Karpas-422 (cell line): ENCODE measurements at places on chromosomes 4 and X.
A peak's percentile ranks its signal among the peaks of the same experiment; 100 is the strongest.

- no peak for DNase-seq
These were observed 16.4 kb downstream of the LSM6 start for GRCh38 chr4:146191766-146192458.

DNA sequence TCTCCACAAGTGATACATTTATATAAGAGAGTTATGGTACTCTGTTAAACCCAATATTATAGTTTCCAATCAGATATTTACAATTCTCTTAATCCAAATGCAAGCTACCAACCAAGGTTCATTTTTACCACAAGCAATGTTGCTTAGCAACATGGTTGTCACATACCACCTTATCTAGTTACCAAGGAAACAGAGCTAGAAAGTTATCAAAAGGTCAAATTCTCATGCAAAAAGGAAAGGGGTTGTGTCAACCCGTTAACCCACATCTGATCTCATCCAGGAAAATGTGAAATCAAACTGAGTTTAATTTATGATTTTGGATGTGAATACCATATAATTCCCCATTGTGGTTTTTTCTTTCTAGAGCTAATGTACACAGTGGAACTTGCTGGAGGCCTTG is 274.1 kb upstream of the MAGEB2 start:
- no peak for DNase-seq

GRCh38 chr4:41384992-41385391 is 128.3 kb downstream of the UCHL1 start:
- no peak for DNase-seq

DNA sequence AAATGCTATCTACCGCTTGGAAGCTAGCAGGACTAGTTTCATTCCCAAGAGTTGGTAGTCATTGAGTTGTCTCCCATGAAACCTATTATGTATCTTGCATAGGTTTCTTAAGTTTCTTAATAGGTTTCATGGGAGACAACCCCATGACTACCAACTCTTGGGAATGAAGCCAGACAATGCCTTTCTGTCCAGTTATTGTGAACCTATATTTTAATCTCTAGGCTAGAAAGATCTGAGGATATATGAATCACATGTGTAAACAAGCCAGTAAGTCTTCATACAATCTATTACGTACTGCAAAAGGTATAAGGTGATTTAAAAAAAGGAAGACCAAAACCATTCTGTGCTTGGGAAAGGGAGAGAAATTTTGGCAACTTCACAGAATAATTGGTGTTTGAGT is 162.6 kb downstream of the INPP4B start:
- no peak for DNase-seq

DNA sequence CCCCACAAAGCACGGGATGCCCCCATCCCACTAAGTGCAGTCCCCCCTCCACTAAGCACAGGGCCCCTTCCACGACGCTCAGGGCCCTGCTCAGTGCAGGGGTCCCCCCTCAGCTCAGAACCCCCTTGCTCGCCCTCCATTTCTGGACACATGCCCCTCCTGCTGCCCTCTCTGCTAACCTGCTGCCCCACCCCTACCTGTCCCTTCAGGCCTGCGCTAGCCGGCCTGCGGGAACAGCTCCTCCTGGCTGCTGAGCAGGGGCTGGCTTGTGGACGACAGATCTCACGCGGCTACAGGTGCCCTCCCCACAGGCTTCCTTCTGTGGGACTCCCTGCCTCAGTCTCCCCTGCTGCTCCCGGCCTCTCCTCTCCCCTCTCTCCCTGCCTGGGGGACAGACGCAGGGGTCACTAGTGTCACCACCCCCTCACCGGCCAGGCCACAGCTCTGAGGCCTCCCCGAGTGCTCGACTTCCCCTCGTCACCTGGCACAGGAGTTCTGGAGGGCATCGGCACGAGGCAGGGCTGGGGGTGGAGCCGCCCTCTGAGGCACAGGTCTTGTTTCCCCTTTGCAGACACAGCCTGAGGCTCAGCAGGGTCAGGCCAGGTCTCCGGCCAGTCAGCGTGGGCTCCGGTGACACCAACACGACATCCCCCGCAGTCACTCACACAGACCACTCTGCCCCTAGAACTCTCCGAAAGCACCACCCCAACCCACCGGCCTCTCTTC is 21.6 kb downstream of the GAK start:
- DNase-seq, result no peak

- DNase-seq, result no peak
These were observed 291.7 kb upstream of the GATB start for GRCh38 chr4:152052451-152053057.

- no peak for DNase-seq
These were observed 192.9 kb upstream of the CTSO start for GRCh38 chr4:156146571-156146970.

- DNase-seq, result no peak
These were observed 29.2 kb upstream of the PDGFRA start for GRCh38 chr4:54199919-54200318.

- DNase-seq, result no peak
These were observed 34.8 kb downstream of the ZFP42 start for GRCh38 chr4:188030401-188030800.

- no peak for DNase-seq
These were observed 30.4 kb downstream of the FAT1 start for GRCh38 chr4:186693159-186693815.

DNA sequence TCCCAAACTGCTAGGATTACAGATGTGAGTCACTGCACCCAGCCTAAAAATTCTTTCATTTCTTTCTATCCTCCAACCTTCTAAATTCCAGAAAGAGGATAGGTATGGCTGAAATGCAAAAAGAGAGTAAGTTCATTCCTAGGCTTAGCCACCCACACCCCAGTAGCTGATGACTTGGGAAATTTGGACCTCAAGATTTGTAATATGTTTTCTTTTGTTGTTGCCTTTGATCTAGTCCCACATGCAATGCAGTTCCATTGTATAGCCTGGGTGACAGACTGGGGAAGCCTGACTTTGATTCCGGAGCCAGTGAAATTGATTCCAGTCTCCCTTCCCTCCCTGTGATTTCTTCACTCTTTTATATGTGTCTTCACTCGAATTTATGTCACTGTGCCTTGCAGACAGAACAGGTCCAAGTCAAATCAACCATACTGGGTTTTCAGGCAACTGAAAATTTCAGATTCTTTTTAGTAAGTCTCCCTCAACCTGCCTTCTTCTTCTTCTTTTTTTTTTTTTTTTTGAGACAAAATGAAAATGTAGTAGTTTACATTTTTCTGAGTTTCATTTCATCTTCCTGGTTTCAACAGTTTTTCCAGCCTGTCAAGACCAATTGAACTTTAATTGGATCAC is 176.2 kb upstream of the RBPJ start:
- no peak for DNase-seq

- peak; percentile 73 for DNase-seq
These were observed 6.1 kb downstream of the LIAS start for GRCh38 chr4:39464886-39465501.

GRCh38 chr4:118948545-118949144 is 60.0 kb downstream of the SYNPO2 start:
- no peak for DNase-seq

GRCh38 chrX:110316351-110317060 is 1.4 kb downstream of the AMMECR1 start:
- no peak for DNase-seq

DNA sequence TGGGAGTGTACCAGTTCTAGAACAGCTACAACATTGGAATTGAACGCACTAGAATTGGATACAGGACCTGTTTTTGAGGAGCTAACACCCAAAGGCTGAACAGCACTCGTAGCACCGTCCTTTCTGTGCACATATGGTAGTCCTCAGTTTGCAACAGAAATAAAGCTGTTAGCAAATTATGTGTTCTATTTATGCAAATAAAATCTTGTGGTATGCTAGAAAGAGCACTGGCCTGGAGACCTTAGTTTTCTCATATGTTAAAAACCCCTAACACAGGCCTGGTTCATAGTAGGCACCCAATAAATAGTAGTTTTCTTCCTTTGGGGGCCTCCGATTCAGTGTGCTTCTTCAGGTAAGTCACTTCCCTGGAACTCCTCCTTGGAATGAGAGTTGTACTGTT is 140.3 kb downstream of the AR start:
- DNase-seq, result no peak

- DNase-seq, result no peak
These were observed at the start of gene SOWAHB for GRCh38 chr4:76897536-76898384. Gene SOWAHB, minus strand, starts transcription at chr4:76898144. Its CDS starts 295 bp downstream, at chr4:76897849.

DNA sequence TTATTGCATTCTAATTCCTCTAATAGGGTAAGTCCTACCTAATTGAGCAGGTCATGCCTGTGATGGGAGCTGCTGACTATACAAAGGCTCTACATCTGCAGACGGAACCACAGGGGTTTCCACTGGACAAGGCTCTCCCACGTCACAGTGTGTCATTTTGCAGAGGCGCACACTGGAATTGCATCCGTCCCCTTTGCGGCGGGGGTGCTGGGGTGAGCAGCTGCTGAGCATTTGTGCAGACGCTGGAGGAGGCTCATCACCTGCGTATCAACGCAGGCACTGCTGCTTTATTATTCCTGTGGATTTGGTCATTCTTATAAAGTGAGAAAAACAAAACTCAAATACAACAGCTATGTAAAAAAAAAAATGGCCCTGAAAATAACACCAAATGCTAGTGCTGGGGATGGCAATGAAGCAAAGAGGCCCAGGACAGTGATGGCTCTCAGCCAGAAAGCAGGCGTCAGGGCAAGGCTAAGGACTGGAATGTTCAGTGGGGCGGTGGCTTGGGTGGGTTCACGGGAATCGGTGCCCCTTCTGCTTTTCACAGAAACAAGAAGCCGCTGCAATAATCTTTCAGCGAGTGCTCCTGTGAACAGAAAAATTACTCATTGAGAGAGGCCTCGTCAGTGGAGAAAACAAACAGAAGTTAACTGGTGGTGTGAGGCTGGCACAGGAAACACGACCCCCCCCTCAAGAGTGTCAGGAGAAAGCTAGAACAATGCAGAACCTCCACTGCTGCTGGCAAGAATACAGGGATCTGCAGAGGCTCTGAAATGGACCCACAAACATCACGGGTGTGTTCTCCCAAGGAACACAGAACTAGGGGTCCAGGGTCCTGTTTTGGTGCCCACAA is 67.8 kb downstream of the GATB start:
- DNase-seq, result no peak

- DNase-seq, result no peak
These were observed 4.3 kb upstream of the HAUS7 start for GRCh38 chrX:153474718-153475117.

DNA sequence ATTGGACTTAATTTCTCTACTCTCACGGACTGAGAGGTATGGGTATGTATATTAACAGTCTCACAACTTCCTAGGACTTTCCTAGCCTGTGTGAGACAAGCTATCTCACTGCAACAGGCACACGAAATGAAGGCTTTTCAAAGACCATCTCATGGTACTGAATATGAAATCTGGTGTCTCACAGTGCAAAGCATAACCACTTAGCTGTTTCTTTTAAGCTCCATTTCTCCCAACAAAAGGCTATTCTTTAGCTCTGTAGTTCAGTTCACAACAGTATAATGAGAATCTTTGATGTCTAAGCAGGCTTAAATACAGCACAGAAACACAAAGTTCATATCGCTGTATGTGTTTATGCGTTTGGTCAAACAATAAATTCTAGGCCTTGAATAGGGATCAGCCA is 116.2 kb upstream of the PCDH18 start:
- DNase-seq, result no peak

DNA sequence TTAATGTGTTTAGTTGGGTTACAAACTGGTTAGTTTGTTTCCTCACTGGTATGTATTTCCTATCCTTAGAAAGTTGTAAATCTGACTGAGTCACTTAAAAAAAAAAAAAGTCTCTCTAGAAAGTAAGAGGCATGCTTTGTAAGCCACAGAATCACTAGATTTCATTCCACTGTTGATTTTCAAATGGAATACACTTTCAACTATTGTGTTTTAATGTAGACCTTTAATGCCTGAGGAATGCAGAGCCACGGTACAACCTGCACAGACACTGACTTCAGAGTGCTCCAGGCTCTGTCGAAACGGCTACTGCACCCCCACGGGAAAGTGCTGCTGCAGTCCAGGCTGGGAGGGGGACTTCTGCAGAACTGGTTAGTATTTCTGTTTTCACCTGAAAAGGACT is 88.6 kb downstream of the HHIP start:
- DNase-seq, result no peak

DNA sequence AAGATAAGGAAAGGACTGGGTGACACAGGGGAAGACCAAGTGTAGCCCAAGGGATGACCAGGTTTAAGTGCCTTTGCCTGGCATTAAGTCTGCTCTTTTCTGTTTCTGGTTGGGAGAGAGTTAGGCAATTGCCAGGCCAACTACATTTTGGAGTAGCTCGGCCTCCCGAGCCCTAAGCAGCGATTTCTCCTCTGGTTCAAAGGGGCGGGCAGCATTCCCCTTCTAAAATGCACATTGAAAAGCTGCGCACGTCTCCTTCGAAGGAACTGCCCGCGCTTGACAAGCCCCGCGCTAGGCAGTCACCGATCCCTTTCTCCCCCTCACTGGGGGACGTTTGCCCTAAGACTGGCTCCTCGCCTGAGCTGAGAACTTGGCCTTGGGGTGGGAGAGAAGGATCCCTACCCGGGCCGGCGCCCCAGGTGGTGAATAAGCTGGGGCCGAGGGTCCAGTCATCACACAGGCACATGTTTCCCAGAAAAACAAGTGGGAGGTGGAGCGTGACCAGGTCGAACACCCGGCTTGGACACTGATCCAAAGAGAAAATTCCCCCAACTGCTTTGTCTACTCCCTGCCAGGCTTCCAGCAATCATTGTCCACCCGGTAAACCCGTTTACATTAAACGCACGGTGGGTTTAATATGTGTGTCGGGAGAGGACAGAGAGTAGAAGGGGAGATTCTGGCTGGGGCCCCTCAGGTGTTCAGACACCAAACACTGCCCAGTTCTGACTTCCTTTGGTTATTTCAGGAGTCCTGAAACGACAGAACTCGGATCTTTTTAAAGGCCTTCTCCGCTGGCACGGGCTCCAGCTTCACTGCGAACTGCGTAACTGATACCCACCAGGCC is 4.0 kb downstream of the ARX start:
- DNase-seq, result no peak

DNA sequence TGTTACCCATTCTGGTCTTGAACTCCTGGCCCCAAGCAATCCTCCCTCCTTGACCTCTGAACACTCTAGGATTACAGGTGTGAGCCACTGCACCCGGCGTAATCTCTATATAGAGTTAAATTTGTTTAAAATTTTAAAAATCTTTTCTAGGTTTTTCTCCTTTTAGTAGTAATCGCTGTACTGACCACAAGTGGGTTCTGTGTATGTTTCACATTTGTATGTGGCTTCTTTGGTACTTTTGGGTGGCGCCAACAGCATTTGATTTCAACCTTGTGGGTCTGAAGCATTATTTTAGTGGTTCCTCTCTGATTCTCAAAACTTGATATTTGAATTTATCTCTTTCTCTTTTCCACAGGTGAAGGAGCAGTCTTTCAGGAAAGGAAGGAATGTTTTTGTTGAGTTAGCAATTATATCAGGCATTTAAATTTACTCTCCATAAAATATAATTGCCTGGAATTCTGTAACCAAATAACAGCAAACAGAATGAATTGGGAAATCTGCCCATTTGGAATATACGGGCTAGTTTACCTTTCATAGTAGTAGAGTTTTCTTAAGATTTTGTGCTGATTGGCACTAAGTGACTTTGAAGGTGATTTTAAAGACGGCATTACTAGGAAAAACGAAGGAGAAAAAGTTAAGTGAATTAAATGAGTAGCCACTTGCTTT is 29.5 kb downstream of the ARHGAP10 start:
- no peak for DNase-seq

GRCh38 chr4:153403726-153404125 is 59.2 kb downstream of the MND1 start:
- DNase-seq, result no peak
